ENCODE measurements at places on chromosomes 7 and 10.
A peak's percentile ranks its signal among the peaks of the same experiment; 100 is the strongest.

DNA sequence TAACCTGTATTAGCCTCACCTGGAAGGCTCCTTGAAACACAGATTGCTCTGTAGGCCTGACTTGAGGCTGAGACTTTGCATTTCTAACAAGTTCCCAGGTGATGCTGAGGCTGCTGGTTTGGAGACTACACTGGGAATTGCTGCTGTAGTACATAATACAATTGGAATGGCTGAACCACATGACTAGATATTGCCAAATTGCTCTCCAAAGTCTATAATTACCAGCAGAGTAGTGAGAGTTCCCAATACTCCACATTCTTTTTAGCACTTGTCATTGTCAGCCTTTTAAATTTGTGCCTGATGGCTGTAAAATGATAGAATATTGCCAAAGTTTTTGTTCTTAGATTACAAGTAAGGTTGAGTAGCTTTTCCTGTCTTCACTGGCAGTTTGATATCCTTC is 39.9 kb downstream of the PLEKHA8 start:
- DNase-seq, result no peak

- DNase-seq, result no peak
Observed at GRCh38 chr7:99141334-99141733, 2.6 kb downstream of the SMURF1 start.

GRCh38 chr10:10946801-10947200 is 70.9 kb upstream of the CELF2 start:
- DNase-seq, result no peak

GRCh38 chr7:148563583-148564274 is 26.8 kb upstream of the C7orf33 start:
- no peak for DNase-seq

- DNase-seq, result no peak
Observed at GRCh38 chr7:29377718-29378117, 183.1 kb downstream of the CHN2 start.

DNA sequence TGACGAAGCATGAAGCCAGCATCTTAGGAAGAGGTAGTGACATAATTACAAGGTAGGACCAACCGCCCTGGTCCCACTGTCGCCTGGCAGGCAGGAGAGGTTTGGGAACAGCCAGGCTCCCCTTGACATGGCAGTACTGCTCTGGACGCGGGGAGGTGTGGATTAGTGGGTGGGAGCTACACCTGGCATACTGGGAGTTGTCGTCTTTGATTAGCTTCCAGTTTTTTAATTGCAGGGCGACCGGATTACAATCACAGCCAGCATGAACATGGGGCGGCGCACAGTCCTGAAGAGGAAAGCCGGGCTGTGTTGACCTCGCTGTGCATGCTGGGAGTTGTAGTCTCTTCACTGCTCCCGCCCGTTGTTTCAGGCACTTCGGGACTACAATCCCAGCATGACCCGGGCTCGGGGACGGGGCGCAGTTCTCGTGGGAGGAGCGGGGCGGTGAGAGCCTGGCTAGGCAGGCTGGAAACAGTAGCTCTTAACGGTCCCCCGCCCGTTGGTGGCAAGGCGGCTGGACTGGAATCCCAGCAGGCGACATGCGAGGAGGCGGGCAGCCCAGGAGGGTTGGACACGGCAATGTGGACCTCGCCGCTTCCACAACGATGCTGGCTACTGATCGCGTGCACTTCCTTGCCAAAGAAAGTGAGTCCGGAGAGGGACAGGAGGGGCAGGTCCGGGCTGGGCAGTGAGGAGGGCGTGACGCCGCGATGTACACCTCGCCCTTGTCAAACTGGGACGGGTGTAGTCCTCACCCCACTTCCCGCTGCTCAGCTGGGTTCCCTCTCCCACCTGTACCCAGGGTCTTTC is 98.0 kb upstream of the ZNF722 start:
- peak; percentile 89 for DNase-seq

- no peak for DNase-seq
Observed at GRCh38 chr7:20299647-20300312, 30.9 kb upstream of the ITGB8 start.

DNA sequence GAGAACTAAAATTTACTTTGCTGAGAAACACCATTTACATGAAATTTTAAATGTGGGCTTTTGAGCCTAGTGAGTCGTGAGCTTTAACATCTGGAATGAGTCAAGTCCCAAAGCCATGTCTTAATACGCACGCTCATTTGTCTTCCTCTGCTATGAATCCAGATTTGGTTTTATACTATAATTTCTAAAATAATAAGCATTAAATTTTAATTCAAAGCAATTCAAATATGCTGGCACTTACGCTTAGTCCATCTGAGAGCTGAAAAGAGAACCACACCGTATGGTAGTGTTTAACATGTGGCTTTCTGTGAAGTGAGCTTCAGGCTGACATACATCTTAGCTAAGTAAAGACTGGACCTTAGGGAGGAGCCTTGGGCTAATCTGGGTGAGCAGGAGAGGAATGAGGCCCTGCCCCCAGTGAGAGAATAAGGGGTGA is 52.2 kb downstream of the CUBN start:
- DNase-seq, result no peak

GRCh38 chr10:35927341-35927740 is 285.2 kb upstream of the FZD8 start:
- no peak for DNase-seq

GRCh38 chr7:76023002-76023401 is 24.8 kb downstream of the STYXL1 start:
- no peak for DNase-seq

DNA sequence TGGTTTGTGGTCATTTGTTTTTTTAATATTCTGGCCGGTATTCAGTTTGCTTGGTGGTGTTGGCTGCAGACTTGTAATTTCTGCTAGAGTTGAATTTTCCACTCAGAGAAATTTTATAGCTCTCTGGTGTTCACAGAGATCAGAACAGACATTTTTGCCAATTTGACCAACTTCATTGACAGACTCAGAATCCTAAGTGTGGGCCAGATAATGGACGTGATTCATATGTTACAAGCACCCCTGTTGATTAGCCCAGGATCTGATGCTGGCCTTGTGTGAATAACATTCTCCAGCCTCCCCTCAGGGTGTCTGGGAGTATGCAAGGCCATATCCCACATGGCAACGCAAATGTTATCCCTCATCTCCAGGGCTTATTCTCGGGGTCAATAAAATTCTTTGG is 283.8 kb downstream of the C7orf25 start:
- no peak for DNase-seq

GRCh38 chr10:75403144-75403938 is 1.8 kb upstream of the ZNF503 start:
- no peak for DNase-seq

- DNase-seq, result no peak
Observed at GRCh38 chr7:131919920-131920709, 363.7 kb upstream of the PODXL start.

- no peak for DNase-seq
Observed at GRCh38 chr7:113892818-113893217, 26.0 kb downstream of the PPP1R3A start.

DNA sequence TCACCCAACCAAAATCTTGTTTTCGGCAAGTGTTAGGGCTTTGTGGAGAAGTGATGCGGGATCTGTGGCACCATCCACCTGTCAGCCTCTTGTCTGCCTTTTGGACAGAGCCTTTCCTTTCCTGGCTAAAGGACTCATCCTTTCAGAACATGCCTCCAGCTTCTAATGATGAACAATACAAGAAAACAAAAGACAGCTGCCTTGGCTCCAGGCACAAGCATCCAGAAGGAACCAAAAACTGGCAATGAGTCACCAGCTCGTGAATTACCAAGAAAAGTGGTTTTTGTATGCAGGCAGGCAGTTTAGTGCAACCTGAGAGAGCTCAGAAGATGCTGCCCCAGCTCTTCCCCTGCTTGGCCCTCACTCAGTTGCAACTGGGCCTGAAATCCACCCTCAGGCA is 84.6 kb upstream of the NAMPT start:
- no peak for DNase-seq

DNA sequence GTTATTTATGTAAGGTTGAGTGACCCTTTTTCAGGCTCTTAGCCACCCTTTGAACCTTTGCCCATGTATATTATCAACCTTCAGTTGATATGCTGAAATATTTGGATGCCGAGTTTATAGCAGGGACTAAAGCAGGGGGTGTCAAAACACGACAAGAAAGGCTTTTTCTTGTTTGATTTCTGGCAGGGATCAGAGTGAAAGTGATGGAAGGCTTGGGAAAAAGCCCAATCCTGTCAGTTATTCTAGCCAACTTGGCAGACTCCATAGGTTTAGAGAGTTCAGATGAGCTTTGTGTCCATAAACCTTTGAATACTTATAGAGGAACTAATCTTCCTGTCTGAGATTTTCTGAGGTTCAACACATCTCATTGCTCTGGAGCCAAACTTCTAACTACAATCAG is 47.5 kb downstream of the INHBA start:
- DNase-seq, result no peak

GRCh38 chr7:148609045-148609725 is 18.6 kb downstream of the C7orf33 start:
- DNase-seq, result no peak

DNA sequence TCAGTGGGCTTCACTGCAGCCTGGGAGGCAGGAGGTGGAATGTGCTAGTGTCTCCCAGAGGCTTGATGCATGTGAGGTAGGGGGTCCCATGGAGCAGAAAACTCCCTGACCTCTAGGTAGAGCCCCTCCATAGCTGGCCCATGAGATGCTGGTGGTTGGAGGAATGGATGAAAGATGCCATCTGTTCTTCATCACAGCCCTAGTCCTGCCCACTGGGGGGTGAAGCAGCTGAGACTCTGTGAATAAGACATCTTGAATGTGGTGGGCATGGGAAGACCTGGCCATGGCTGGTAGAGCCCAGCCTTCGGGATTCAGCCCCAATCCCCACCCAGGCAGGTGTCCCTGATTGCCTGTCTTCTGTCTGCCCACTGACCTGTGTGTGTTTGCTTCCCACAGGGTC is 92.5 kb downstream of the COL13A1 start:
- DNase-seq, result no peak

DNA sequence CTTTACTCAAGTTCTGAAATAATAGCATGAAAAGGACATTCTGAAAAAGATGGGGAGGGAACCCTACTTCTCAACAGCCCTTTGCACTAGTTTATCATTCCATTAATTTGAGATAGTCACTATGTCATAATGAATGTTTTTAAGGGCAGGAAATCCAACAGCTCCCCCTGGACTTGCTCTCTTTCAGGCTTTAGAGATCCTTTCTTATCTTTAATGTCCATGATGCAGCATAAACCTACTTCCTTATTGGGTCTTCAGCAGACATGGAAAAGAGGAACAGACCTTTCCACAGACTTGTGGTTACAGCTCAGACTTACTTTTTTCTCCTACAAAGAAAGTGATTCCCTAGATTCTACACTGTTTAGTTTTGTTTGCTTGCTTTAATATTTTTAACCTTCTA is 87.3 kb downstream of the IDE start:
- DNase-seq, result no peak

DNA sequence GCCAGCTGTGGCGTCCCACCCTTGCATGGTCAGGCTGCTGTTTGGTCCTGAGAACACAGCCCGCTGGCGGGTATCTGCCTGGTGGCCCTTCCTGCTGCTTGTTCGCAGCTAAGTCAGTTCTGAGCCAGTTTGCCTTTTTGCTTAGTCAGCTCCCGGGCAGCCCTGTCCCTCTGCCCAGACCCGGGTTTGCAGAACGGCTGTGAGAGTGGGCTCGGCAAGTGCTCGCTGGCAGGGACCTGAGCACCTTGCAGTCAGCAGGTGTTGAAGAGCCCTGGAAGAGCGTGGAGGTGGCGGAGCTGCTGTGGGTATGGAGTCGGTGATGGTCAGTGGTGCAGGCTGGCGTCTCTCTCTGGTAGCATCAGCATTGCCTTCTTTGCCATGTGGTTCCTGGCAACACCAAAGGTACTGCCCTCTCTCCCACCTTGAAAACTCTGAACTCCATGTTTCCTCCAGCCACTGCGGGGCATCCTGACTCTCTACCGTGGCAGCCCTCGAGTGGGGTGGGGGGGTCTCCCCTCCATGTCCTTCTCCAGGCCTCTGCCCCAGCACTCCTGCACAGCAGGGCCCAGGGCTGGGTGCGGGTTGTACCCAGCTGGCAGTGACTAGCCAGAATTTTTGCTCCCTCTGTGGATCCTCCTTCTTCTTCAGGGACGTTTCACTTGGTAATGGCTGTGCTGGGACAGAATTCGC is 4.6 kb downstream of the INPP5A start:
- DNase-seq, result no peak

GRCh38 chr10:17006631-17007417 is 122.8 kb downstream of the CUBN start:
- no peak for DNase-seq

DNA sequence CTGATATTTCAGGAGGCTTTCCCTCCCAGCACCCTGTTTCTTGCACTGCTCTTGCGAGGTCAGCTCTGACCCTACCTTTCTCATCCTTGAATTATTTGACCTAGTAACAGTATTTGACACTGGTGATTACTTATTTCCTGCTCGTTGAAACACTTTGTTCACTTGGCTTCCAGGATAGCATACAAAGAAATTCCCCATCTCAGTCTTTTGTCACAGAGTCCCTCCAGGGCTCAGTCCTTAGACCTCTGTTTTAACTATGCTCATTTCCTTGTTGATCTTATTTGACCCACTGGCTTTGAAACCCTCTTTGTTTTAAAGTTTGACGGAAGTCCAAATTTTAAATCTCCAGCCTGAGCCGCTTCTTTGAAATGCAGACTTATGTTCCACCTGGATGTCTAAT is 29.9 kb downstream of the BMPR1A start:
- no peak for DNase-seq

DNA sequence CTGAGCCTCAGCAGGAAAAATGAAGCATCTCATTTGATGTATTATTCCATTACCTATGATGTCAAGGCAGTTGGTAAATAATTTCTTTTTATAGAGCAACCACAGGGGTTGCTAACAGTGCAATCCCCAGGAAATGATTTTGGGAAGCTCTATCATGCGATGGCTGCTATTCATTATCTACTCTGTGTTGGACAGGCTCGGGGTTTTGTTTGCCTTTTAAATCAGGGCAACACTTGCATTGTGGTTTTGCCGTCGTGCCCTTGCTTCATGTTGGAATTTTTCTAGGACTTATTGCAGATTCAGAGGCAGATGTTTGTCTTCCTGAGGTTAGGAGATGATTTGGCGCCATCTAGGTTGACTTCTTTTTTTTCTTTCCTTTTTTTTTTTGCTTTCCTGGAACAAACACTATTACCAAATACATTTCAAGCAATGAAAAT is 128.4 kb downstream of the BICC1 start:
- DNase-seq, result no peak

DNA sequence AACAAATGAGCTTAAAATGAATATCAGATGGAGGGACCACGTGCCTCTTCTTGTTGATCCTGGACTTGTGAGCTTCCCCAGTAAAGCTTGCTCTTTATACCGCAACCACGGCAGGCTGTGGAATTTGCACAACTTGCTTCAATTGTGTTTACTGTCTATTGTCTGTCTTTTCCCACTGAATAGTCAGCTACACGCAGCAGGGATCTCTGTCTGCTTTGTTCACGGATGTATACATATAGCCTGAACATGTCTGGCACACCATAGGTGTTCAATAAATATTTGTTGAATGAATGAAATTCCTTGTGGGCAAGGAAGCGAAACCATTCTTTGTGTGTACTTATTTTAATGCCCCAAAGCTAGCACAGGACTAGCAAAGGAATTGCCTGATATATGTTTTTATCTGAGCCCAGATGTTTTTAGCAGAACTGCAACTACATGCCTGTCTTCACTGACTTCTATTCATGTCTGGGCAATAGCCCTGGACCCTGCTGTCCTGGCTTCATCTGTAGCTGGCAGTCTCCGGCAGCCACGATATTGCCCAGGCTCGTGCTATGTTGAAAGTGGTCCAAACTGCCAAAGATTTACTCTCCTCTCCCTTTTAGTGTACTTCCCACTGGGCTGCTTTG is 29.9 kb upstream of the IFRD1 start:
- DNase-seq, result no peak

- no peak for DNase-seq
Observed at GRCh38 chr10:74000892-74001669, 3.2 kb downstream of the VCL start.

- no peak for DNase-seq
Observed at GRCh38 chr10:95314192-95314918, 23.6 kb upstream of the PDLIM1 start.

Data from activated CD4-positive, alpha-beta T cell treated with anti-CD3 and anti-CD28 coated beads, Interleukin-2, amount 50 U/mL, for 4 hours (primary cell).